ENCODE measurements at places on chromosomes 6 and 20. TPM values are rescaled to one million over a fixed set of nuclear protein-coding genes. Genes with fewer than 3 reads are reported as not detected.

The TFAP2D gene
- polyA plus RNA-seq: not detected

The LTA gene
- not detected for polyA plus RNA-seq

The RWDD2A gene
- polyA plus RNA-seq: 3.4 TPM

The C6orf58 gene
- polyA plus RNA-seq: 0.07 TPM

The SLC2A10 gene
- 14.1 TPM for polyA plus RNA-seq

The SCUBE3 gene
- polyA plus RNA-seq: 2.0 TPM

The FKBP1C gene
- polyA plus RNA-seq: 1.7 TPM

The KCNG1 gene
- polyA plus RNA-seq: 13.8 TPM

The B3GALT4 gene
- polyA plus RNA-seq: 0.55 TPM
